ENCODE measurements at places on chromosomes 12 and 14. TPM values are rescaled to one million over a fixed set of nuclear protein-coding genes. Genes with fewer than 3 reads are reported as not detected.

The LYZ gene
- total RNA-seq: 7.4 TPM

The ERP27 gene
- 1.5 TPM for total RNA-seq

The SPTB gene
- total RNA-seq: 5.4 TPM

The STK38L gene
- 47.1 TPM for total RNA-seq

The CEBPE gene
- total RNA-seq: not detected

The P2RX2 gene
- not detected for total RNA-seq

The MYL2 gene
- total RNA-seq: not detected

The NOXRED1 gene
- 0.41 TPM for total RNA-seq

The PRH2 gene
- total RNA-seq: not detected

The PROX2 gene
- total RNA-seq: not detected

The COCH gene
- total RNA-seq: 1.8 TPM

The TSPAN11 gene
- 9.4 TPM for total RNA-seq

The NRXN3 gene
- 4.4 TPM for total RNA-seq

The CLEC6A gene
- not detected for total RNA-seq

The MORN3 gene
- total RNA-seq: not detected

The GPR84 gene
- total RNA-seq: not detected

The TRIM9 gene
- 7.6 TPM for total RNA-seq

The SIRT4 gene
- total RNA-seq: 1.5 TPM

The LLPH gene
- 17.1 TPM for total RNA-seq

The MMP17 gene
- total RNA-seq: 17.4 TPM

The PLXNC1 gene
- 18.8 TPM for total RNA-seq

The GTF2H3 gene
- total RNA-seq: 66.4 TPM

The TOMM20L gene
- not detected for total RNA-seq

The RHOJ gene
- total RNA-seq: 40.8 TPM

The SPX gene
- 0.67 TPM for total RNA-seq

The OAS2 gene
- total RNA-seq: 0.59 TPM

The TAS2R9 gene
- total RNA-seq: not detected

The NFE2 gene
- total RNA-seq: not detected

The CIROP gene
- not detected for total RNA-seq

The RNF212B gene
- total RNA-seq: not detected

The WDR20 gene
- total RNA-seq: 46.4 TPM

The TXNDC16 gene
- 2.8 TPM for total RNA-seq

The BCL11B gene
- total RNA-seq: not detected

The BCL2L14 gene
- not detected for total RNA-seq

The MYH6 gene
- not detected for total RNA-seq

The CCDC38 gene
- not detected for total RNA-seq

The SYT1 gene
- total RNA-seq: 18.2 TPM

The GNB3 gene
- under 0.01 TPM for total RNA-seq

The PTGER2 gene
- 5.6 TPM for total RNA-seq

The LRP1-AS gene
- not detected for total RNA-seq

The KMT2D gene
- total RNA-seq: 26.8 TPM

The PARPBP gene
- total RNA-seq: 0.29 TPM

The IL22 gene
- total RNA-seq: not detected

The RDH16 gene
- 2.1 TPM for total RNA-seq

The SALL2 gene
- 0.26 TPM for total RNA-seq

The JAG2 gene
- 15.3 TPM for total RNA-seq

The DEGS2 gene
- total RNA-seq: 1.8 TPM

The USP44 gene
- 4.4 TPM for total RNA-seq

The DCP1B gene
- 34.4 TPM for total RNA-seq

The LALBA gene
- not detected for total RNA-seq

The GSKIP gene
- 15.3 TPM for total RNA-seq

The NEK9 gene
- 85.7 TPM for total RNA-seq

All from uterus (tissue), 4 donors.